Fibroblast of the aortic adventitia (primary cell): ENCODE measurements at places on chromosomes 5 and 9. TPM values are rescaled to one million over a fixed set of nuclear protein-coding genes. Genes with fewer than 3 reads are reported as not detected.

The NEURL1B gene
- total RNA-seq, result 1.3 and 2.5 TPM in 2 replicates

The SOX30 gene
- 0.09 TPM in 1 of 2 replicates, not detected in the other for total RNA-seq

The ADAMTS6 gene
- total RNA-seq, result 40.8 and 64.9 TPM in 2 replicates

The LCN2 gene
- not detected in 2 replicates for total RNA-seq

- DNase-seq, result peak; percentile 58
Observed at GRCh38 chr9:36136272-36136893, at the start of gene GLIPR2. Gene GLIPR2 (plus strand): TSS chr9:36136733. CDS start chr9:36136779, 46 bp downstream.

GRCh38 chr9:37904445-37905130 lies 661 bp upstream of the SLC25A51 start:
- peak; percentile 65 for DNase-seq

DNA sequence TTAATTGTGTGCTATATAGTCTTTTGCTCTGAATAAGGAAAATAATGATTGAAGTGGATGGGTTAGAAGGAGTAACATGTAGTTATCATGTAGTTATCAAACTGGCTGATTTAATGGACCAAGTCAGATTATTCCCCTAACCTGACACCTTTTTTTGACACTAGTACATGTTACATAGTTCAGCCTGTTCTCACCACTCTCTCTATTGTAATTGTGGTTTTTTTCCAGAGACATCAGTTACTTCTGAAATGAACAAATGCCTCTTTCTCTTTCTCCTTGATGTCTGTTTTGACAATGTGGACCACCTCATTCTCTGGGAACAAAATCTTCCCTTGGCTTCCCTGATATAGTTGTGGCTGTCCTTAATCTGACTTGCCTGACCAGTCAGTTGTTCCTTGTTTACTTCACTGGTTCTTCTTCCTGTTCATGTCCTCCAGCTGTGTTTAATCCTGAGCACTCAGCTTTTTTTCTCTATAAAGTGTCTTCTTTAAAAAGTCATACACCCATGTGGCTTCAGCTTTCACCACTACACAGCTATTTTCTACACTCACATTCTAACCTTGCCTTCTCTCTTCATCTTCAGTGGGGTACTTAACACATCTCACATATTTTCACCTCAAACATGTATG lies 243.4 kb downstream of the ARRDC3 start:
- DNase-seq, result no peak
